ENCODE measurements at places on chromosomes 2 and 18. TPM values are rescaled to one million over a fixed set of nuclear protein-coding genes. Genes with fewer than 3 reads are reported as not detected.

DNA sequence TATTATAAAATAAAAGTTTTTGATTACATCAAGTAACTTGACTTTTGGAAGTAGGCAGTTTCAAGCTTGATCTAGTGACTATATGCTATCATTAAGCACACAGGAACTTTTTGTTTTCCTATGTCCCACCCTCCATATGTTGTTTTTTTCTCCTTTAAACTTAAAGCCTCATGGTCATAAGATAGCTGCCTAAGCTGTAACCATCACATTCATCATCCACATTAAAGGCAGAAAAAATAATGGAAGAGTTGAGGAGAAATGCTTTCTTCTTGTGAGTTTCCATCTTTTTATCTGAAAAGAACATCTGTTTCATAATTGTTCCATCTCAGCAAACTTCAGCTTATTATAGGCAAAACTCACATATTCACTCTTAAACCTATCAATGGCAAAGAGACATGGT lies 630.4 kb downstream of the STK39 start:
- DNase-seq = no peak

DNA sequence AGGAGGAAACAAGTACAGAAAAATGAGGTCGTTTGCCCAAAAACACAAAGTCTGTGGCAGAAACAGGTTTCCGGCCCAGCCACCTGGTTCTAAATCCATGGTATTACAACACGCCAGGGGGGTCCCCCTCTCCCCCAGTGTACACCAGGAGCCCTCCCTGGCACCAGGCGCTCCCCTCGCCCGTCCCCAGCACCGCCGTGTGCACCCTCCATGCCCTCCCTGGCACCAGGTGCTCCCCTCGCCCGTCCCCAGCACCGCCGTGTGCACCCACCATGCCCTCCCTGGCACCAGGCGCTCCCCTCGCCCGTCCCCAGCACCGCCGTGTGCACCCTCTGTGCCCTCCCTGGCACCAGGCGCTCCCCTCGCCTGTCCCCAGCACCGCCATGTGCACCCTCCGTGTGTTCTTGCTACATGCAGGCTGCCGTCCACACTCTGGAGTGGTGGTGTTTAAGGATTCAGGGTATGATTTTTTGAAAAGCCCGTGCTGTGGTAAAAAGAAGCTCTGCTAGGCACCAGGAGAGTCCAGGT lies 59.8 kb upstream of the NFATC1 start:
- DNase-seq = no peak

GRCh38 chr2:50840341-50841124 lies 191.4 kb downstream of the NRXN1 start:
- no peak for DNase-seq

DNA sequence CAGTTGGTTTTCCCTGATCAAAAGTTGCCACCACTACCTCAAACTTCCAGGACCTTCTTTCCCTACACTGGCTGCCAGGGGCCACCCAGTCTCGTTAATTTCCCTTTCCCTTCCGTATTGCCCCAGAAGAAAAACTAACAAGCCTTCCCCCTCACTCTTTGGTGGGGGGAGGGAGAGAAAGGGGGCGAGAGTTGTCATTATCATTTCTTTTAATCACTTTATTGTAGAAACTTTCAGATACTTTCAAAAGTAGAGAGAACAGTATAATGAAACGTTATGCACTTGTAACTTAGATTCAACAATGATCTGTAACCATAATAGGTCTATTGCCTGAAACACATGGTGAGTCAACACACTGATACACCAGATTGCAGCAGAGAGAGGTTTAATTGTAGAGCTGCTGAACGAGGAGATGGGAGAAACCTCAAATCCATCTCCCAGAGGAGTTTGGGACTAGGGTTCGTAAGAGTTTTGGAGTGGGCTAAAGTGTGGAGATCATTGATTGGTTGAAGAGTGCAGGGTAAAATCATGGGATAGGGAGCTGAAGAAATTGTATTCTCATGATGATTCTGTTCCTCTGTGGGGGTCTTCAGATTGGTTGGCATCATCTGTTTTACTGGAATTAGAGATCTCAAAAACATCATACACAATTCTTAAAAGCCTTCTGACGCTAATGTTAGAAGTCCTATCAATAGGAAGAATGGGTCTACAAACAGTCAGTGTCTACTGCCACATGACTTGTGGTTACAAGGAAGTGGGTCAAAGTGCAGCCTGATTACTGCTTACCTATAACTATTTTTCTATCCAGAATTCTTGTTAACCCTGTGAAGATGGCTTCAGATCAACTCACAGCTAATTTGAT lies 2.6 kb upstream of the RNF149 start:
- DNase-seq = no peak

GRCh38 chr2:173571021-173571821 lies 216.5 kb downstream of the CDCA7 start:
- DNase-seq = no peak

- DNase-seq = peak; percentile 83
Observed at GRCh38 chr2:170715062-170715931, at the start of gene SP5. Gene SP5, plus strand, starts transcription at chr2:170715337. Its CDS starts 176 bp downstream, at chr2:170715513.

DNA sequence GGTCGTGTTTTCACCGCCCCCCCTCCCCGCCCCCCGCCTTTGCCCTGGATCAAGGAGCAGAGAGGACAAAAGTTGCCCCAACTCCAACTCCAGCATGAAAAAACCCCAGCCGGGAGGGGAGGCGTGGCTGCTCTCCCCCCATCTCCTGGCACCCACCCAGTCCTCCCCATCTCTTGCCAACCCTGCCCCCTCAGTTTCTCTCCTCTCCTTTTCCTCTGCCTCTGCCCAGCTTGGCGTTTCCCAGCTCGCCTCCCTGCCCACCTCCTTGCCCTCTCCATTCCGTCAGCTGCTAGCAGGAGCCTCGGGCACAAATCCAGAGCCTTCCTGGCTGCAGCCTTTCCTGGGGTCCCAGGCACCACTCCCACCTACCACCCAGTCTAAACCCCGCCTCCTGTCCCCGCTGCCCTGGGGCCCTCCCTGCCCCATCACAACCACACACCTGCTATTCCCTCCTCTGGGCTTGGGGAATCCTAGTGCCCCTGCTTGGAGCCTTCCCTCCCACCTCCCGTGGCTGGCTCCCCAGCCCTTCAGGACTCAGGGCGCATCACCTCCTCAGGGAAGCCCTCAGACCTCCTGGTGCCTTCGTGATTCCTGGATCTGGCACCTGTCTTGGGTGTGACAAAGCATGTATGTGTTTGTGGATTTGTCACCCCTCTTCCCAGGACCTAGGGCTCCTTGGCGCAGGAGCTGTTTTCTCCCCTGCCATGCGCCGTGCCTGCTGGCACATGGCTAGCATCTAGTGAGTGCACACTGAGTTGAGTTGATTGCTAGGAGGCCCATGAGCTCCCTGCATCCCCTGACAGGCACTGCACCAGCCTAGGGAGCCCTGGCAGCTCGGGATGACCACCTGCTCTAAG lies 209.1 kb downstream of the TFCP2L1 start:
- peak; percentile 77 for DNase-seq

DNA sequence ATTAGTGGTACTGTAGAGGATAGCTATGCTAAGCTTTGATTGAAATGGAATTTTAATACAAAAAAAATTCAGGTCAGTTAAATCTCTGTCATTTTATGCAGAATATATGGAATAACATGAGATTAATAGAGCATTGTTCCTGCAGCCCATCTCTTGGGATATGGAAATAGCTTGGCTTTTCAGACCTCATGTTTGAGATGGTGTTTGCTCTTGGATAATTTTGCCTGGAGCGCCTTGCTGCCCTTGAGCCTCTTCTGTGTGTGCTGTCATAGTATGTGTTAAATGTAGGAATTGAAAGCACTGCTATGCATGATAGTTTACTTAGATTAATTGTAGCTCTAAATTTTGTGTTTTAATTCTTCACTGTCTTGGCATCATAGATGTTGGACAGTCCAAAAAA lies 27.7 kb downstream of the GALNT1 start:
- no peak for DNase-seq

The DUSP19 gene
- total RNA-seq = 2.3 TPM
